Activated CD8-positive, alpha-beta memory T cell treated with anti-CD3 and anti-CD28 coated beads for 1 hour (primary cell): ENCODE measurements at places on chromosomes 6 and 20.
A peak's percentile ranks its signal among the peaks of the same experiment; 100 is the strongest.

GRCh38 chr20:38986663-38987062 lies 24.5 kb downstream of the DHX35 start:
- DNase-seq, result no peak

DNA sequence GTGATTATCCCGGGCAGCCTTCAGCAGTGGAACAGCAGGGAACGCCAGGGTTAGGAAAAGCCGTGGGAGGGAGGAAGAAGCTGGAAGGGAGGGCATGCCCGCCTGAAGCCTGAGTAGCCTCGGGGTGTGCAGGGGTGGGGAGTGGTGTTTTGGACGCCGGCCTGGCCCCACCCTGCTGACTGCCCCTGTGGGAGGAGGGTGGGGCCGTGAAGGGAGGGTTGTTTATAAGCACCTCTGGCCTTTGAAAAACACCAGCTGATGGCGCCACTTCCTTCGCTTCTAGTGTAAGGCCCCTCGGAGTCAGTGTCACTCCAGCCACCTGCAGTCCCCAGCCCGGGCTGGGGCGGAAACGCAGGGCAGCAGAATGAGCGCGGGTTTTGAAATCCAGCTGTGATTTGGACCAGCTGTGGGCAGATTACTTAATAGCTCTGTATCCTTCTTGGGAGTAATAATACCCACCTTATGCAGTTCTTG lies 52.8 kb upstream of the BMP6 start:
- DNase-seq, result no peak

GRCh38 chr6:137764464-137764863 lies 102.6 kb upstream of the TNFAIP3 start:
- no peak for DNase-seq

GRCh38 chr20:1876975-1877608 lies 18.1 kb upstream of the SIRPA start:
- no peak for DNase-seq

DNA sequence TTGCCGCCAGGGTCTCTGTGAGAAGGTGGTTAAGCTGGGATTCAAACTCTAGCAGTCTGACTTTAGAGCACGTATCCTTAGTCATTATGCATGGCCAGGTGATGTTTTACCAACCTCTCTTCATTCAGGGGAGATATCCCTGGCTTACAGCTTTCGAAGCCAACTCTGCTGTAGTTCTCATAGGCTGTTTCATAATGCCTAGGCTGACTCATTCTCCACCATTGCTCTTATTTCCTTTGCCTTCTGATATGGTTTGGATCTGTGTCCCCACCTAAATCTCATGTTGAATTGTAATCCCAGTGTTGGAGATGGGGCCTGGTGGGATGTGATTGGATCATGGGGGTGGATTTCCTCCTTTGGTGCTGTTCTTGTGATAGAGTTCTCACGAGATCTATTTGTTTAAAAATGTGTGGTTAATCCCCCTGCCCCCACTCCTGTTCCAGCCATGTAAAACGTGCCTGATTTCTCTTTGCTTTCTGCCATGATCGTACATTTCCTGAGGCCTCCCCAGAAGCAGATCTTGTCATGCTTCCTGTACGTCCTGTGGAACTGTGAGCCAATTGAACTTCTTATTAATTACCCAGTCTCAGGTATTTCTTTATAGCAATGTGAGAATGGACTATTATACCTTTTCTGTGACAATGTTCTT lies 94.6 kb upstream of the MAN1A1 start:
- no peak for DNase-seq

GRCh38 chr6:27553123-27553904 lies 80.4 kb upstream of the ZNF184 start:
- DNase-seq, result no peak

GRCh38 chr20:53949319-53949839 lies 121.0 kb downstream of the BCAS1 start:
- peak; percentile 56 for DNase-seq

GRCh38 chr20:62288535-62289105 lies 14.2 kb upstream of the ADRM1 start:
- no peak for DNase-seq

DNA sequence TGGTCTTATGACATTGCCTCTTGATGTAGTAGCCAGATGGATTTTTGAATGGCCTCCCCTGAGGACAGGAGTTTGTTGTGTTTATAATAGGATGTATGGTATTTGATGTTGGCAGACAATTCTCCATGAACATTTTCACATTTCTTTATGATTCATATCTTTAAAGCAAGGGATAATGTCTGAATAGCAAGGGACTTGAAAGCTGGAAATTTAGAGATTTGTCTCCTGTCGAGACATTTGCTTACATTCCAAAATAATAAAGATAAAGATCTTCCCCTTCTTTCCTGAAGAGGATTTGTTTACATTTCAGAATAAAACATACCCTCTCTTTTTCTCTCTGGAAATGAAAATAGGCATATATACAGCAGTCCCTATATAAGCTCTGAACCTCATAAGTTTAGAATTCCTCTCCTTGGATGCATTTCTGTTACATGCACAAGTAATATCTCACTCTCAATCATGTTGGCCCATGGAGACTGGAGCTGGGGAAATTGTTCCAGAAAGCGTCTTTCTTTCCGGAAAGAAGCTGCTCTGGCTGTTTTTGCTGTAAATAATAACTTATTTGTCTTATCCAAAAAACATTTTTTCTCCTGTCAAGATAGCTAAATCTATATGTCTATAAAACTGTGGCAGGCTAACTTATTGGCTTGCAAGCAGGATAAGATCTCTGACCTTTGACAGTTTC lies 42.5 kb upstream of the ASCC3 start:
- DNase-seq, result no peak

DNA sequence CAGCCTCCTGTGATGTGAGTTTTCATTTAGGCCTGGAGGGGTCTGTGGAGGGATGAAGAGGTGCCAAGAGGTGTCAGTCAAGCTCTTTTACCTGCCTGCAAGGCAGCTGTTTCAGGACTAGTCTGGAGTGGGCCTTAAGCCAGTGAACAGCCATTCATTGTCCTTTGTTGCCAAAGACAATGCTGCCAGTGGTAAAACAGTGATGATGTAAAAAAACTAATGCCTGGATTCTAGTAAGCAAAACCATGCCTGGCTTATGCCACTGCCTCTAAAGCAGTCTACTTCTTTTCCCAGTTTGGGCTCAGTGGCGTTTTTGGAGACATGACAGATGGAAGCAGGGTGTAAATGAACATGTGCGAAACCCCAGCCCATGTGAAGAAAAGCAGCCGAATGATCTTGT lies 93.5 kb upstream of the KCNK16 start:
- no peak for DNase-seq

GRCh38 chr6:121858986-121859385 lies 423.5 kb downstream of the GJA1 start:
- DNase-seq, result no peak

DNA sequence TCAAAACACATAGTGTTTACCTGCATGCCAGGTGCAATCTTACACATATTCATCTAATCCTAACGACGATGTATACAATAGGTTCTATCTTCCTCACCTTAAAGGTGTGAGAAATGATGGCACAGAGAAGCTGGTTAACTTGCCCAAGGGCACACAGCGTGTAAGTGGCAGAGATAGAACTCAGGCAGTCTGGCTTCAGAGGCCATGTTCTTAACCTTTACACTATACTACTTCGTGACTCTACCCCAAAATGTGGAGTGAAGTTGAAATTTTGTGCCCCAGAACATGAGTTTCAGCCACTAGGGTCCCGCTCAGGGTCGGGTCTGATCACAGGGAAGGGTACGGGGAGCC lies 584 bp downstream of the VPS52 start:
- no peak for DNase-seq

GRCh38 chr20:23586735-23587525 lies 18.6 kb upstream of the CST9L start:
- no peak for DNase-seq

GRCh38 chr6:106411056-106411455 lies 50.5 kb downstream of the CRYBG1 start:
- no peak for DNase-seq

GRCh38 chr6:149050160-149050559 lies 267.4 kb upstream of the TAB2 start:
- no peak for DNase-seq

DNA sequence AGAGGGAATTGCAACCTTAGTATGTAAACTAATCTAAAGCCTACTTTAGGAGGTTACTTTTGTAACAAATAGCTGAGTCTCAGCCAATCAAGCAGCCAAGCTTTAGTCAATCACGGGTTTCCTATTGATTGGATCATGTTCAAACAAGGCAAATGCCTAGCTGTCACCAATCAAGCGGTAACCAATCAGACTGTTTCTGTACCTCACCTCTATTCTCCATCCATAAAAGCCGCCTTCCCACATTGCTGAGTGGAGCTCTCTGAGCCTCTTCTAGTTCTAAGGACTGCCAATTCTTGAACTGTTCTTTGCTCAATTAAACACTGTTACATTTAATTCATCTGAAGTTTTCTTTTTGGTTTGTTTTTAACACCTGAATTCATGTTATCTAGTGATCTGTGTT lies 148.4 kb upstream of the BMP5 start:
- no peak for DNase-seq

- DNase-seq, result no peak
Observed at GRCh38 chr20:36815454-36816091, 42.0 kb upstream of the DSN1 start.
